ENCODE measurements at places on chromosomes 1 and 21.

DNA sequence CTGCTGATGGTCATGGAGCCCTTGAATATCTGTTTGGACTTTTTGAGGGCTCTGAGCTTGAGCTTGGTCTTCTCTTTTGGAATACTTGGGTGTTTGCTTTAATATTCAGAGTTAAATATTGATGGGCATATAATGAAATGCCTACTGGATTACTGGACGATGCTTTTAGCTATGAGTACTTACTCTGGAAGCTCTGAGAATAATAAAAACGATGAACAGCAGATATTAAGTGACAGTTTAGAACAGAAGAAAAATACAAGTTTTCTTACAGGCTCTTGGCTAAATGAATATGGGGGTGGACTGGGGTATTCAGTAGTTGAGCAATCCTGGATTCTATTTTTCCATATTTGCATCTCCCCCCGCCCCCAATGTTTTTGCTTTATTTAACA, 20.7 kb downstream of the GALNT2 start:
- DNase-seq = peak; percentile 48

DNA sequence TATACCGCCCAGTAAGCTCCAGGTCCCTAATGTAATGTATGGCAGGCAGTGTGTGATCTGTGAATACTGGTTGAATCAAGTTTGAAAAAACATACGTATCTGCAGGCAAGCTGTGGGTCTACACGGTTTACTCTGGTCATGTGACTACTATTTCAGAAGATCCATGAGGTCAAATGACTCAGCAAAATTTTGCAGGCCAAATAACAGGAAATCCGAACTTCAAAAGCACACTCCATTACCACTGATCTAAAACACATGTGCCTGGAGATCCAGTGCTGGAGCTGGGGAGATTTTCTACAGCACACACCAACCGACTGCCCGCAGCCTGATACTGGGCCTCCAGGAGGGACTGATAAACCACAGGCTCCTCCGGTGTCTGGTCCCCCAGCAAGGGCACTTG, 64.5 kb upstream of the SLC44A3 start:
- peak; percentile 97 for DNase-seq

DNA sequence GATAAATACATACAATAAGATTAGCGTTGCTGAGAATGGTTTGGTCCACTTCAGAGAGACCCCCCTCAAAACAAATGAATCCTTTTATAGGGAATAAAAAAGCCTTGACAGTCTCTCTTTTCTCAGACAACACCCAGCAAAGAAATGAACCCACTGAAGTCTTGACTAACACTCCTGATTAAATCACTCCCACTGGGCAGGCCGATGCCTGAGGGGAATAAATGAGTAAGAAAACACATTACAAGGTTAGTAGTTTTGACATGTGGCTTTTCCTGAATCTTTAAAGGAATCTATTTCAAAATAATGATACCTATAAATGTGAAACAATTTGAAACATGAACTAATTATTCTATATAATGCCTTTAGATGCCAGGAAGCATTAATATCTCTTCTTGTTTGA, 146.9 kb upstream of the POGK start:
- DNase-seq = no peak

GRCh38 chr21:35565204-35565611, 495.1 kb downstream of the SETD4 start:
- DNase-seq = peak; percentile 98

- DNase-seq = no peak
These were observed 18.6 kb downstream of the PIK3CD start for GRCh38 chr1:9670085-9670484.

- DNase-seq = peak; percentile 76
These were observed 77.0 kb downstream of the ATF6 start for GRCh38 chr1:161843156-161843555.

DNA sequence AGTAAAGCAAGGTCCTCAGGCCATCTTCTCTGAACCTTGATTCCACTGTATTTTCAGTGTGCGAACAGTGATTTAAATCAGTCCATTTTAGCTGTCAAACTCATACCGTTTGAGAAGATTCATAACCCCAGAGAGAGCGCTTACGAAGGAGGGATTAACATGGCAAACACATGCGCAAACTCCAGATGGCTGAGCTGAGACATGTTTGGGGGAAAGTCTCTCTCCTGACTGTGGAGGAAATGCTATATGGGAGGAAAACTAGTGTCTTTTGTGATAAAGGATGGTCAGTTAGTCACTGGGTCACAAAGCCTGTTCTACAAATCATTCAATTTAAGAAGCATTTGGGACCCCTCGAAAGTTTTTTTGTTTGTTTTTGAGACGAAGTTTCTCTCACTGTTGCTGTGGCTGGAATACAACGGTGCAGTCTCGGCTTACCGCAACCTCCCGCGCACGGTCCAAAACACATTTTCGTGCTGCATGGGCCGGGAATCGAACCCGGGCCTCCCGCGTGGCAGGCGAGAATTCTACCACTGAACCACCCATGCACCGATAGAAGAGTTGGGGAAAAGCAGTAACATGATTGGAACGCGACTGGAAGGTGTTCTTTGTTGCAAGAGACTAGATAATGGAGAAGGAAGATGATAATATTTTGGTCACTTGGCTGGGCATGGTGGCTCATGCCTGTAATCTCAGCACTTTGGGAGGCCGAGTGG, 58.4 kb upstream of the CXADR start:
- peak; percentile 78 for DNase-seq

DNA sequence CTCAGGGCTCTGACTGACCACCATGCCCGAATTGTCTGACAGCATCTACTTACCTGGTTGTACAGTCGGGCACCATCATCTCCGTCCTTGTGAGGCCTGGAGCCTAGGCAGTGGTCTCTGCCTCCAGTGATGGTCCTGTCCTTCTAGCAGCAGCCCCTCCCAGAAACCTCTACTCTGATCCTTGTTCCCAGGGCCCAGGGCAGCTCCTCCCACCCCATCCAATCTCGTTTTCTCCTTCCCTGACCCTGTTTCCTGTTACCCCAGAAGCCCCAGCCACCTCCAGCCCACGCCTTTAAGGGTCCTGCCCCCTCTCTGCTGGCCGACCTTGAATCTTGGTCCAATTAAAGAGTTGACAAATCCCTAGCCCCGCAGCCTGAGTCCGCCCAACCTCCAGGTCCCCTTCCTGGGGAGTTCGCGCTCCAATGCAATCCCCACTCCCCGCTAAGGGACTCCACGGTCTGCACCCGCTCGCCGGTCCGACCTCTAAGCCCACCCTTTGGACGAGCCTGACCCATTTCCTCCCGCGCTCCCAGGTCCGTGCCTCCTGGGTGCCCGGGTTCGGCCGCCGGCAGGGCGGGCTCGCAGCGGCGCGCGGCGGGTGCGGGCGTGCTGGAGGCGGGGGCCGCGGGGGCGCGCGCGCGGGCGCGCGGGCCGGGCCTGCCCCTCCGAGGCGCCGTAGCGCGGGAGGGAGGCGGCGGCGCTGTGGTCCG, at the start of gene B4GALT2:
Gene B4GALT2, plus strand, starts transcription at position 660 of the 710 bp plus-strand sequence. CDS start 1,951 bp downstream, outside the sequence.
- DNase-seq = peak; percentile 46

GRCh38 chr1:240284656-240285414, 193.2 kb downstream of the FMN2 start:
- DNase-seq = peak; percentile 47

- peak; percentile 21 for DNase-seq
These were observed 28.5 kb downstream of the PALMD start for GRCh38 chr1:99674115-99675064.

DNA sequence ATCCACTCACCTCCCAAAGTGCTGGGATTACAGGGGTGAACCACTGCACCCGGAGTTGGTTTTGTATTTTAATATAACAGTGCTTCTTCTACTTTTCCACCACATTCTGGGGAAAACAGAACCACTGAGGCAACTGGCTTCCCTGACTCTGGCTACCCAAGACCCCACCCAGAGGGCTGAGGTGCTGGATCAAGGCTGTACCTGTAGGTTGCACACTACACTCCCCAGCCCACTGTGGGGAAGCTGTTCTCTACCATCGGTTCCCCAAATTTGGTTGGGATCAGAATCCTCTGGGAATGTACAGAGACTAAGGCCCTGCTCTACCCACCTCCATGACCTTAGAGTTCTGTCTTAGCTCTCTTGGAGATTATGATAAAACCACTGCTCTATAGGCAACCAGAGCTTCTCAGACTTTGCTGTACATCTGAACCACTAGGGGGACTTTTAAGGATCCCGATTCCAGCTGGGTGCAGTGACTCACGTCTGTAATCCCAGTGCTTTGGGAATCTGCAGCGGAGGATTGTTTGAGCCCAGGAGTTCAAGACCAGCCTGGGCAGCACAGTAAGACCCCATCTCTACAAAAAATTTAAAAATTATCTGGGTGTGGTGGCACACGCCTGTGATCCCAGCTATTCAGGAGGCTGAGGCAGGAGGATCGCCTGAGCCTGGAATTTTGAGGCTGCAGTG, 51.6 kb downstream of the GNG4 start:
- DNase-seq = peak; percentile 65

GRCh38 chr1:119188926-119189325, 48.5 kb upstream of the WARS2 start:
- DNase-seq = peak; percentile 59

DNA sequence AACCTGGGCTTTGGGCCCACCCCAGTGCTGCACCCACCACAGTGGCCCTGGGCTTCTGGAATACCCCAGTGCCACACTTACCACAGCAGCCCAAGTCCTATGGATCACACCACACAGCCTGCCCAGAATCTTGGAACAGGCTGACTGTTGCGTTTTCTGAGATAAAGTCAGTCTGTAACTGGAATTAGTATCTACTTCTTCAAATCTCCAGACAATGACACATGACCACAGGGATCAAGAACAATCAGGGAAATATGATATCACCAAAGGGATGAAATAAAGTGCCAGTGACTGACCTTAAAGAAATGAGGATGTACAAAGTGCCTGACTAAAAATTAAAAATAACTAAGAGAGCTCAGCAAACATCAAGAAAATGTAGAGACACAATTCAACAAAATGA, 239.7 kb upstream of the PLD5 start:
- DNase-seq = no peak

DNA sequence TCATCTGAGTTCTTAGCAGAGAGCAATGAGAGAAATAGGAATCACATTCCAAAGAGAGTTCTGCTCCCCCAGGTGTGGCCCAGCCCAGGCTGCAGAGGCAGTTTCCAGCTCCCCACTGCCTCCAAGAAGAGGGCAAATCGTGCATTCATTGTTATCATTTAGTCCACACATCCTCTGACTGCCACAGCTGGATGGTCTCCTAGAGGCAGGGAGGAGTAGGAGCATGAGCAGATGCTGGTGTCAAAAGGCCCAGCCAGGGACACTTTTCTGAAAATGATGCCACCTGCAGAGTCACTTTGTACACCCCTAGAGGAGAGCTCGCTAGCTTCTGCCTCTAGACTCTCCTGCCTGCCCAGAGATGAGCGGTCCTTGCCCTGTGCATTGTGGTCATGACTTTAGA, 33.6 kb upstream of the GNPAT start:
- no peak for DNase-seq

- DNase-seq = peak; percentile 64
These were observed 70.8 kb upstream of the PRKACB start for GRCh38 chr1:84073266-84073665.

DNA sequence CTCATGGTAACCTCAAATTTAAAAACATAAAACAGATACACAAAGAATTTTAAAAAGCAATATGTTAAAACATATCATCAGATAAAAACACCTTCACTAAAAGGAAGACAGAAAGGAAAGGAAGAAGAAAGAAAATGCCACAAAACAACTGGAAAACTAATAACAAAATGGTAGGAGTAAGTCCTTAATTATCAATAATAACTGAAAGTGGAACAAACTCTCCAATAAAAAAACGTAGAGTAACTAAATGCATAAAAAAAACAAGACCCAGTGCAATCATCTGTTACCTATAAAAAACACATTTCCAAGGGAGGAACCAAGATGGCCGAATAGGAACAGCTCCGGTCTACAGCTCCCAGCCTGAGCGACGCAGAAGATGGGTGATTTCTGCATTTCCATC, 47.1 kb upstream of the ACADM start:
- DNase-seq = no peak

DNA sequence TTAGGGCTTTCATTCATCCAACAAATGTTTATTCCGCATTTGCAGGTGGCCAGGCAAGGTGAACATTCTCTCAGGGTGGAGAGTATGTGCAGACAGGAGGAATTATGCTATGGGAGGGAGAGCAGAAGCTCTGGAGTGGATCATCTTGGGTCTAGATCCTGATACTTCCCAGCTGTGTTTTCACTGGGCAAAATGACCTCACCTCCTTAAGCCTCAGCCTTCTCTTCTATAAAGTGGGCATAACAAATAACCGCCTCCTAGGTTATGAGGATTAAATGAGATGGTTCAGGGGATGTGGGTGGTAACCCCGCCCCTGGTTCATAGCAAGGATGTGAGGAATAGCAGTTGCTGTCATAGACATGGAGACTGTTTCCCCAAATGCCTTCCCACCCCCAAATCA, 1.7 kb upstream of the TMEM51 start:
- DNase-seq = no peak

GRCh38 chr21:42818328-42818749, 61.0 kb downstream of the WDR4 start:
- DNase-seq = peak; percentile 41

- no peak for DNase-seq
These were observed 5.2 kb downstream of the SUSD4 start for GRCh38 chr1:223358826-223359225.

DNA sequence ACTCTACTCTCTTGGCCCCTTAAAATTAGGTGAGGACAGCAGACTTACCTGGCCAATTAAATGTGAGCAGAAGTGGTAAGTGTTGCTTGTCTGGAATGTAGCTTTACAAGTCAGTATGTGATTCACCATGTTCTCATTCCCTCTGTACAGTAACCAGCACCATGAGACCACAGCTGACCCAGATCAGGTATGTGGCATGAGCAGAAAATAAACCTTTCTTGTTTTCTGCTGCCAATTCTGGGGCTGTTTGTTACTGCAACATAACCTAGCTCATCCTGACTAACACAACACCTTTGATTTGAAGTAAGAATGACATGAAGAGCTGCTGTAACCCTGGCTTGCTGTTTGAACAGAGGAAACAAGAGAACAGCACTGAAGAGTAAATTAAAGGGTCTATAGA, 24.9 kb downstream of the ITPKB start:
- DNase-seq = no peak

DNA sequence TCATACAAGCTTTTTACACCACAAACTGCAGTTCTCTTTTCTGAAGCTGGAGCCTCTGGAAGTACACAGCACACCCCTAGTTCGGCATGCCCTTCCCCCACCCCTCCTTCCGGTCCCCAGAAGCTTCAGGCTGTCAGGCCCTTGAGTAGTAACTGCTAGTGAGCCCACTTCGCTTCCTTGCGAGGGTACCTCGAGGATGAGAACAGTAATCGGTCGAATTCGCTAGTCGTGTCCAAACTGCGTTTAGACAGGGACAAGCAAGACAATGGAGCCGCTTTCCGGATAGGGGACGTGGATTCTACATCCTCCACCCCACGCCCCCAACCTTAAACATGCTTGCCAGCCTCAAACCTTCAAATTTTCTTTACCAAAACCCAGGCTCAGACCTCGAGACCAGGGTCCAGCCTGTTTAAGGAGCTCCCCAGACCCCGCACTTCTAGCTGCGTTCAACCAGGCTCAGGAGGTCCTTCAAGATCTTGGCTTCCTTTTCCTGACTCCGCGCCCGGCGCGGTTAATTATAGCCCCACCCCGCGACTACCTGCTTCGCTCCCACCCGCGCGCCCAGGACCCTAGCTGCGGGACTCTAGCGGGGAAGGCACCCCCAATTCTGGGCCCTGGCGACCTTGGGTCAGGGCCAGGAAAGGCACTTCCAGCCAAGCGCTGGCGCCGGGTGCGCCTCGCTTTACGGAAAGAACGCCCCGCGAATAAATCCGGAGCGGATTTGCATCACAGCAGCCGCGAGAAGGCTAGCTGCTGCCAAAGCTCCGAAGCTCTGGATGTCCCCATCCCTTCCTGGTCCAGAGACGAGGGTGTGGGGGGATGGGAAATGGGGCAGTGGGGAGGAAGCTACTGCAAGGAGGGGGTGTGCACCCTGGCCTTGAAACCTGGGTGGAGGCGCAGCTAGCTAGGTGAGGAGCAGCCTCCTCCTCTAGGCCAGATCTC, 8.1 kb upstream of the TSPAN1 start:
- no peak for DNase-seq

Data from EH (cell line).